Cardiac muscle cell (in vitro differentiated cells and primary cell): ENCODE measurements at places on chromosomes 11 and 22.
A peak's percentile ranks its signal among the peaks of the same experiment; 100 is the strongest.

DNA sequence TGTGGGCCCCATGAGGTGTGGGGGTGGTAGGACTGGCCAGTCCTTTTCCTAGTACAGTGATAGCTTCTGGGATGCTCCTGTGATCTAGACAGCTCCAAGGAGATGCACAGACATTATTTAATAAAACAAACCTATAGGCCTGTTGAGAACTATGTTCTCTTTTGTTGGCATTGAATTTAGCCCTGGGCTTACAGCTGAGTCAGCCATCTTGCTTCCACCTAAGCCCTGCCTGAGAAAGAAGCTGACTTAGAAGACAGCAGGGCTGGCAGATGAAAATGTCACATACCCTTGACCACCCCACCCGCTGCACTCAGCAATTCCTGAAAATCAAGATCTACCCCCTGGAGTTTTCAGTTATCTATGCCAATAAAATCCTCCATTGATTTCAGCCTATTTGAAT is 353.2 kb downstream of the CADM1 start:
- DNase-seq = no peak

- DNase-seq = no peak
Measured at GRCh38 chr11:122737951-122738693, 82.6 kb downstream of the UBASH3B start.

DNA sequence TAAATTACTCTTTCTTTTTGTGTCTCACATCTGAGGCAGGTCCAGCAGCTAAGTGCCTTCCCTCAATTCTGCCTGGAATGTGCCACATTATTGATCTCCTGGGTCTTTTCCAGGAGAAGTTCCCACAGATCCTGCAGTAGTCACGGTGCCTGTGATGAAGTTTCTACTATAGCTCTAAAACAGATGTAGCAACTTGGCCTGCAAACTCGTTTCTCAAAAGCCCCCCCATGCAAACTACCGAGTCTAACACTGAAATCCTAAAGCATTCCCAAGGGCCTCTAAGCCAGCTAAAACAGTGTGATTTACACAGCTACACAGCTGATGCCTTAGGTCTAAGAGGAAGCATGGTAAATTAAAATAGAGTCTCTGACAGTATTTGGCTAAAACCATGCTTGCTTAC is 54.3 kb downstream of the DDI1 start:
- DNase-seq = no peak

- DNase-seq = no peak
Measured at GRCh38 chr11:43975629-43976028, 33.2 kb downstream of the C11orf96 start.

- no peak for DNase-seq
Measured at GRCh38 chr22:45978275-45978713, 1.3 kb upstream of the WNT7B start.

GRCh38 chr11:14980854-14981253 is 8.7 kb upstream of the CALCA start:
- peak; percentile 63 for DNase-seq

- DNase-seq = no peak
Measured at GRCh38 chr11:29231991-29232390, 784.8 kb downstream of the KCNA4 start.

GRCh38 chr11:19087658-19088057 is 27.1 kb upstream of the MRGPRX2 start:
- DNase-seq = no peak

DNA sequence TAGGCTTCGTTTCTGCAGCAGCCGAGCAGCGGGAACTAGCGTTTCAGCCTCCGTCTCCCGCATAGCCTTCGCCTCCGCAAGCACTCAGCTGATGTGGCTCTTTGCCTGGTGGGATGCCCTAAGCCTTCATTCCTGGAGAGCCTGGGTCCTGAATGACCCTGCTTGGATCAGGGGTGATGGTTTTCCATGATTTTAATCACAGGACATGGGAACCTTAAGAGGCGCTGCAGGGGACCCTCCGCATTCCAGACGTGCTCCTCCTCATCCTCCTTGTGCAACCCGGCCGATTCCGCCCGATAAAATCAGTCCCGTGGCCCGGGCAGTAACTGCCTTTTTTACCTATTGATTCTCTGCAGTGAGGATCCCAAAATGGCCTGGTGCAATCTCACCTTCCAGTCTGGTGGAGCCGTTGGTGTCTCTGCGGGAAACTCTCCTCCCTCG is 8.2 kb downstream of the C11orf21 start:
- DNase-seq = no peak

- no peak for DNase-seq
Measured at GRCh38 chr11:125253795-125254525, 89.4 kb downstream of the PKNOX2 start.

GRCh38 chr11:35318977-35319925 is 100.1 kb downstream of the SLC1A2 start:
- DNase-seq = no peak

GRCh38 chr11:120940160-120940848 is 83.6 kb upstream of the TBCEL start:
- no peak for DNase-seq

GRCh38 chr11:48184452-48184851 is 32.2 kb upstream of the OR4B1 start:
- DNase-seq = no peak

DNA sequence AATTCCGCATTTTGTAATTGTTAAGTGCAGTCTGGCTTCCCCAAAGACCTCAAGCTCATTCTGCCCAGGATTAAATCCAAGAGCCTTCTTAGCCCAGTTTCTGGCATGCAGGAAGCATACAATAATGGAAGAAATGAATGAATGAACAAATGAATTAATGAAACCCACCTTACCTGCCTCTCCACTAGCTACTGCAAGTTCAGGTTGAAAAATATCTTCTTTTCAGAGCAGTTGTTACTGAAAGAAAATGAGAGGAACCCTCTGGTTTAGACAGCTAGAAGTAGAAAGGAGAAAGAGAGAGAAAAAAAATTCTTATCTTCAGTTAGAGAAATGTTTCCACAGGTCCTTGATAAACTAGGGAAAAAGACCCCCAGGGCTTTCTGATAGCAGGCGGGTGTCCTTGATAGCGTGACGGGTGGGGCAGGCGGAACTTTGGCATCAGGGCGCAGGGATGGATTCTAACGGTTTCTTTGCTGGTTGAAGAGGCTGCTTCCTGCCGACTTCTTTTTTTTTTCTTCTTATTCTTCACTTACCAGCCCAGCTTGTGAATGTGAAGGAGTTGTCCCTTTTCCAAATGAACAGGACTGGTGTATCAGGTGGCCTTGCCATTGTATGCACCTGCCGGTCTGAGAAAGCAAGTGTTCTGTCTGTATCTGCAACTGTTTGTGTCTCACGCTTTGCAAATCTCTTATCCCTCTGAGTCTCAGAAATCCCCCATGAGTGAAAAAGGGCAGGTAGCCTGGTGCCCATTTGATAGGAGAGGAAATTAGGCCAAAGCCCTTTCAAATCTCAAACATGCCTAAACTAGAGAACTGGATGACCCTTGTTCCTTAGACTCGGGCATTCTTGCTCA is 10.0 kb downstream of the LMO2 start:
- DNase-seq = no peak
